ENCODE measurements at places on chromosomes 3 and 15.

DNA sequence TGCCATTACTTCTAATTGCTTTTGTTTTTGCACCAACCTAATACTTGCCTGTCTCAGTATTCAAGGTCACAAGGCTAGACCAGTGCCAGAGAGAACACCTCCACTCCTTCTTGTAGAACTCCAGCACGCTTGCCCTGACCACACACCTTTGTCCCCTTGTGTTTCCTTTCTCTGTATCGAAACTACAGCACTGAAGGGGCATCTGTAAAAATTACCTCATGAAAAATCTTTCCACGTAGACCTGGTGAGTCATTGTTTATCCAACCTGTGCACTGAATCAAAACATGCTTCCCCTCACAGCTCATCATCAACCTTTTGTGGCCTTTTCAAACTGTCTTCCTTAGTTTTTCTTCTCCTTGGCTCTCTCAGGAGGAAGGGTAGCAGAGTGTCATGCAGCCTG is 259.5 kb downstream of the THRB start:
- no peak for DNase-seq

DNA sequence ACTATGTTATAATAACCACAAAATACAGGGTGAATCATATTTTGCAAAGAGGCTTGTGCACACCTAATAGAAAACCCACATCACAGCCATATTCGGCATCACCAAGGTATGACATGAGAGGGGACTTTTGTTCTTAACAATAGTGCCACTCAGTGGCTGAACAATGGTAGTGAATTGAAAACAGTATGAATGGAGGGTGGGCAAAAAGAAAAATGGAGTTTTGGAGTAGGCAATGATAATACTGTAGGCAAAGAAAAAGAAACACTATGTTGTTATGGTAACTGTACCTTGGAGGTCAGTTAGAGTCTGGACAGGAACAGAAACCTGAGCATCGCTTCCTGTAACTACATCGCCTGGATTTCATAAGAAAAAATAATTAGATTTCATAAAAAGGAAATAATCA is 348.6 kb downstream of the PLCL2 start:
- no peak for DNase-seq

GRCh38 chr3:189322339-189322738 is 150.6 kb downstream of the TPRG1 start:
- DNase-seq, result no peak

DNA sequence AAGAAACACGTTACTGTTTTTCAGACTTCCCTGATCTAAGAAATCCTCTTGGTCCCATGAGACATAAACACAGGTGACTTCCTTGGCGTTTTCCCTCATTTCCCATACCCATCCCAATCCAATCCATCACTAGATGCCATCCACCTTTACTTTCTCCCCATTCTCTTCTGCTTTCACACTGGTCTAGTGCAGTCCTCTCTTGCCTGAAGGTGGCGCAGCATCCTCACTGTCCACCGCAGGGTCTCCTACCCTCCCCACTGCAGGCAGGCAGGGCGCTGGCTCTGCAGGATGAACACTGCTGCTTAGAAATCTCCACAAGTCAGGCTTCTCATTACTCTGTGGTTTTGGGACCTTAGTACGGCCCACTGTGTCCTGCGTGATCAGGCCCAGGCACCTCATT is 58.2 kb downstream of the RAB7A start:
- DNase-seq, result no peak

DNA sequence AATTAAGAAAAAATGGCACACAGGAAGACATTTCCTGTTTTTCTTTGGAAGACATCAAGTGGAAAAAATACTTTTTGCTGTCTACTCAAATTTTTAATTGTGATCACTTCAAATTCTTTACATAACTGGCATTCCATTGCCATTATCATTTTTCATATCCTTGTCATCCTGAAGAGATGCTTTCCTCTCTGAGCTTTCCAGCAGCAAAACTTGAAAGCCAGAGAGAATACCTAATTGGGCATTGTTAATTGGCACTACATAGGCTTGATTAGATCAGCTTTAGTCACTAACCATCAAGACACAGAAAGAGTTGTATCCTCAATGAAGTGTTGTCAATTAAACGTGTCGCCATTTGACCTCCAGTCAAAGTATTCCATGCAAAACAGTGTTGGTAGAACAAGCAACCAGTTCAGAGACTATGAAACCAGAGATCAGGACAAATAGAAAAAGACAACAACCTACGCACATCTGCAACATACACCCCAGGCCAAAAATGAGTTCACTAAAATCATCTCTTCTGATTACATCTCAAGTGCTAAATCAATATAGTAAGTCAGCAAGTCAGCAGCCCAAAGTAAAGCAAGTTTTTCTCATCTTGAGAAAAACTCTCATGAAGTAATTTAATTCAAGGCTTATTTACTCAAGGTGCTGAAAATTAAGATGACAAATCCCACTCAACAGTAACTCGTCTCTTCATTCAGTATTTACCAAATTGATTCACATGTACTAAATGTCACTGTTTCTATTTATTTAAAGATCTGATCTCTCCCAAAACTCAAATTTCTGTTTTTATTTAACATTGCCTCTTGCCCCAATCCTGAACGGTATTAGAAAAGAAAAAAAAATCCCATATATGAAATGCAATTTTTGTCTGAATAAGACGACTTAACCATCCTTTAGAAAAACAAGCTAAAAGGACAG is 123.0 kb downstream of the SUCLG2 start:
- no peak for DNase-seq

DNA sequence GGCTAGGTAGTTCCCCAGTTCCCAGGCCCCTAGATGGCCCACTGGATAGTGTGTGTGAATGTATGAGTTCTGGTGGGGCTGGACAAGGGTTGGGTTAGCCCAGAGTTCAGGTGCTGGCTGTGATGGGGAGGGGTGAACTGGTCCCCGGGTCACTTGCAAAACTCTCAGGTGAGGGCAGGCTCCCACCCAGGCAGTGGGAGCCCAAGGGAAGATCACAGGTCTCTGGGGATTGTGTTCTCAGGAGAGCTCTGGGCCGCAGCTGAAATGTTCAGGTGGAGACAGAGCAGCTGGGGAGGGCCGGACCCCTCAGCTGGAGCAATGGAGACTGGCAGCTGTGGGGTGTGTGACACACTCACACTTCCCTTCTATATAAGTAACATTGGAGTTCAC is 12.8 kb upstream of the FAM98B start:
- no peak for DNase-seq

- DNase-seq, result no peak
Measured at GRCh38 chr3:111539351-111540331, 2.4 kb upstream of the CD96 start.

DNA sequence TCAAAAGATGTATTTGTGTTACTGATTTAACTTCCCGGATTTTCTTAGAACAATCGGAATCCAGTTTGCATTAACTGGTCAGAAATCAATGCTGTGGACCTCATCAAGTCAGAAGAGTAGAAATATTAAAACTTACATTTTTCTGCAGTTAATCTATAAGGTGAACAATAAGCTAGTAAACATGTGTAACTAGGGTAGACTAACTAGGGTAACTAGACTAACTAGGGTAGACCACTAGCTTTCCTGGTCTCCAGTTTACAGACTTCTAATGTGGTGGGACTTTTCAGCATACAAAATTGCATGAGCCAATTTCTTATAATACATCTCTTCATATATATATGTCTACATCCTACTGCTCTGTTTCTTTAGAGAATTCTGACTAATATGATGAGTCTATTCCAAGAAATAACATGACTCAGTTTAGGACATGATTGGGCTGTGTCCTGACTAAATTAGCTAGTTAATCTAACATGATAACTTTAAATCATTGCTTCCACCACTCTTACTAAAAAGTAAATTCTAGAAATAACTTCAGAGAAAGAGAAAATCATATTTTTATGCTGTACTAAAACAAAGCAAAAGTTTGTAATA is 5.3 kb downstream of the PLSCR2 start:
- no peak for DNase-seq

DNA sequence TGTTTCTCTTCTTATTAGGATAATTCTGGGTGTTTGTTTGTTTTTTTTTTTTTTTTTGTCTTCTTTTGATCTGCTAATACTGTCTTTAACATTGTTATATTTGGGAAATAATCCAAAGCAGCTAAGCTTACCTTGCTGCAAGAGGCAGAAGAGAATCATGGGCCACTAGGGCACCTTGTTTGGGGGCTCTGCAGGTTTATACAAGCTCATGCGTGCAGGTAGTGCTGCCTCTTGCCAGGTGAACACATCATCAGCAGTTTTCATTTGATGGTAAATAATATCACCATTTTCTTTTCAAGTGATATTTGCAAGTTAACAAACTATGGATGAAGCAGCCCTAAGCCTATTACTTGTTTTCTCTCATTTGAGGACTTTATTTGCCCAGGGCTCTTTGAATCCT is 37.9 kb downstream of the MAP3K13 start:
- DNase-seq, result no peak

GRCh38 chr15:66149871-66150270 is 103.7 kb downstream of the MEGF11 start:
- no peak for DNase-seq

DNA sequence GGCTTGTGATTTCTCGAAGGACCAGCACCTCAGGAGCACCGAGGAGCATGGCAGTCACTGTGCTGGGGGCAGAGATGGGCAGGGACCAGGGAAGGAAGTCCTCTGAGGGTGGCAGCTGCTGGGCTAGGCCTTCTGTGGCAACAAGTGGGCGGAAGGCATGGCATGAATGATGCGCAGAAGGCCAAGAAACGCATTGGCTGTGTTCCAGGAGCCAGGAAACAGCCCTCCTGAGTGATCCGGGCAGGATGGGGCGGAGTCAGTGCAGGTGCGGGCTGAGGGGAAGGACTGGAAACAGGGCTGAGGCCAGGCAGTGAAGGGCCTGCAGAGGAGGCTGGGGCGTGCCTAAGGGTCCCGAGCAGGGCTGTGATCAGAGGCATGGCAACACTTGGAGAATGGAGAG is 23.6 kb downstream of the MRPS11 start:
- no peak for DNase-seq

DNA sequence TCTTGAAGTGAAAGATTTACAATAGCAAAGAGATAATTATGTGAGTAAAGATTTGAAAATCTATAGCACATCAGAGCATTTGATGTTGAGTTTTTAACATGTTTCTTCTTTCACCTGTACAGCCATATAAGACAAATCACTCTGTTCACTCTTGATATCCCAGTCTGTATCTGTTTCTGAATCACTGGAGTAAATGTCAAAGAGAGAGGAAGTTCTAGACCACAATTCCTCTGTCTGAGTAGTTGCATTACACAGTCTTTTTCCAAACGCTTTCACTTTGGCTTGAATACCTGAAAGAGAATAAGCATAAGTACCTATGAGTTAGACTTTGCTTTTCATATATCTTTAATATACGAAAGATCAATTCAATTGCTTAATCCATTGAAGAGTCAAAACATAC is 9.9 kb downstream of the THAP10 start:
- no peak for DNase-seq

DNA sequence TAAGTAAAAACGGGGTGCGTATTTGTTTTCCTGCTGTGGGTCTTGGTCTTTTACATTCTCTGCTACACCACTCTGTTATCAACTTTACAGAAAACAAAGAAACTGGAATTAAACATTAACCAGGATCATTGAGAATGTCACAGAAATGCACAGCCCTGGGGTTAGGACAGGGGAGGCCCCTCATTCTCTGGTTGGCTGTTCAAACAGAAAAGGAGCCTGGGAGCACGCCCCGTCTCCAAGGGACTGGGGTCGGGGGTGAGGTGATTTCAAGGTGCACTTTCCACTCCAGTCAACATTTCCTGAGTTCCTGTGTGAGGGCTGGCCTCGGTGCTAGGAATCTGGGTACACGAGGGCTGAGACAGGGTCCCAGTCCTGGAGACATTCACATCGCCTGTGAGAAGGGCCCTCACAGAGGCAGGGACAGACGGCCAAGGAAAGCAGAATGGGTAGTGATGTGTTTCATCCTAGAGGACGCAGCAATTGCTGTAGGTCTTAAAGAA is 30.3 kb downstream of the CPN2 start:
- no peak for DNase-seq

DNA sequence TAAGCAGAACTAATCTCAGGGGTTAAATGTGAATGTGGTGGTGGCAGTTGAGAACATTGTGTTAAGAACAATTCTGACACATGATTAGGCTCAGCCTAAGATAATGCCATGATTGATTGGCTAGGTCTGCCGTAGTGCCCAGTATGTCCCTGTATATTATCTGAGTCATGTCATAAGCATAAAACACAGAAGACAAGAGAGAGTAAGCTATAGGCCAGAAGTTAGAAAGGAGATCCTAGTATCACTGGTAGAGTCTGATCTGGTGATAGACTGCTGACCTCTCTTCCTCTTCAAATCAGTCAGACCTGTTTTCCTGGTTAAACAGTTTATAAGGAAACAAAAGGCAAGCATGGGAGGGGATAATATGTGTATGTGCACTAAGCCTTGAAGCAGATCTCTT is 30.1 kb upstream of the ATP8B4 start:
- DNase-seq, result no peak

GRCh38 chr15:80891006-80891405 is 98.6 kb downstream of the MESD start:
- no peak for DNase-seq

- no peak for DNase-seq
Measured at GRCh38 chr3:170714122-170714521, 128.2 kb upstream of the SLC7A14 start.

GRCh38 chr15:38068626-38069391 is 134.4 kb downstream of the TMCO5A start:
- no peak for DNase-seq

- no peak for DNase-seq
Measured at GRCh38 chr3:24110051-24110450, 165.0 kb downstream of the NR1D2 start.

- no peak for DNase-seq
Measured at GRCh38 chr3:24191801-24192403, 246.8 kb downstream of the NR1D2 start.

- no peak for DNase-seq
Measured at GRCh38 chr3:69411346-69411745, 25.5 kb upstream of the FRMD4B start.

GRCh38 chr3:71809321-71810026 is 24.5 kb upstream of the PROK2 start:
- no peak for DNase-seq

GRCh38 chr15:95880630-95881029 is 449.9 kb upstream of the NR2F2 start:
- no peak for DNase-seq

DNA sequence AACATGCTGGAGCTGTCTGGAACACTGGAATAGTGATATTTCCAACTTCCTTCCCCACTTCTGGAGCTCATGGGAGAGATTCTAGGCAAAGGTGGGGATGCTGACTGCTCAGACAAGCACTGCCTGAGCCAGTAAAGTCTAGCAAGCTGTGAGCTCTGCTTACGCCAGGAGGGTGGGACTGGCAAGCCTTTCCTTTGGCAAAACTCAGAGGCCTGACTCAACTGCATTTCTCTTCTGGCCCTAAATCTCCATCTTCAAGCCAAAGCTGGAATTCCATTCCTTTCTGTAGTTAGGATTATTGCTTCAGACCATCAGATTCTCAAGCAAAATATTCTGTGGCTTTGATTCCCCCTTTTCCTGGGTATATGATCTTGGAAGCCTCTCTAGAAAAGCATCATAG is 20.3 kb upstream of the EPB42 start:
- no peak for DNase-seq

DNA sequence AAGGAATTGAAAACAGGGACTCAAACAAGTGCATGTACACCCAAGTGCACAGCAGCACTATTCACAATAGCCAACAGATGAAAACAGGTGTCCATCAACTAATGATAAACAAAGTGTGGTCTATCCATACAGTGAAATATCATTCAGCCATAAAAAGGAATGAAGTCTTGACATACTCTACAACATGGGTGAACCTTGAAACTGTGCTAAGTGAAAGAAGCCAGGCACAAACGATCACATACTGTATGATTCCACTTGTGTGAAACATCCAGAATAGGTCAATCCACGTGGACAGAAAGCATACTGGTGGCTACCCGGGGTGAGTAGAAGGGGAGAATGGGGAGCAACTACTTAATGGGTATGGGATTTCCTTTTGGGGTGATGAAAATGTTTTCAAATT is 29.6 kb upstream of the PLXND1 start:
- no peak for DNase-seq
